ENCODE measurements at places on chromosomes 7 and 10.

DNA sequence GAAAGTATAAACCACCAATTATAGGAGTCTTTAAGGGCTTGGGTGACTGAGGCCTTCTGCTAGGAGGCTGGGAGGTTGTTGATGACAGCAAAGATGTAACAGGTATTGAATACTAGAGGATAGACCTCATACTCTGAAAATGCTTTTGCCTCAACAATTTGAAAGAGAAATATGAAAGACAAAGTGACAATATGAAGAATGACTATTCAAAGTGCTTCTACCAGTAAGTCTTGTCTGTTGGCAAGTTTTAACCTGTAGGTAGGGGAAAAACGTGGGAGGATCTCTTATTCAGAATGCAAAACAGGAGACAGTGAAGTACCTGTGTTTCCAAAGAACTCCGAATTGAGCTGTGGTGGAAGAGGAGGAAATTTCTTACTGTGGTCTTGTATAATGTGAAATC lies 38.2 kb downstream of the GBF1 start:
- DNase-seq, result no peak

- peak; percentile 40 for DNase-seq
Observed at GRCh38 chr7:64882341-64883112, 20.5 kb upstream of the ZNF273 start.

- DNase-seq, result peak; percentile 92
Observed at GRCh38 chr10:12844811-12845483, 156.6 kb downstream of the CCDC3 start.

GRCh38 chr10:5560142-5560816 lies 35.5 kb downstream of the CALML3 start:
- DNase-seq, result no peak

DNA sequence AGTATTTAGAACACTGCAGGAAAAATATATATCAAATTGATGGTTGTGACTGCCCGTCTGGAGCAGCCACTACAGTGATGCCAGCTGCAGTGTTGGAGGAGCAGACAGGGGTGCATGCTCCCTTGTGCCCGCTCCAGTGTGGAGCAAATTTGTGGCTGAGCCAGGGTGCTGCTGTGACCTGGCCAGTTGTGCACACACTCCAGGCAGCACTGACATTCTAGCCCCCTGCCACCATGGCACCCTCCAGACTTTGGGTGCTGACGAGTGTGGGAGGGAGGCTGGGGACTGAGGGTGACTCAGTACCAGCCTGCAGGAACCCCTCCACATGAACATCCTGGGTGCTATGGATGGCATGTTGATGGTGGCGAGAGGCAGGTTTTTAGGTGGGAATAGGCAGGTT lies 160.0 kb upstream of the PCDH15 start:
- no peak for DNase-seq

DNA sequence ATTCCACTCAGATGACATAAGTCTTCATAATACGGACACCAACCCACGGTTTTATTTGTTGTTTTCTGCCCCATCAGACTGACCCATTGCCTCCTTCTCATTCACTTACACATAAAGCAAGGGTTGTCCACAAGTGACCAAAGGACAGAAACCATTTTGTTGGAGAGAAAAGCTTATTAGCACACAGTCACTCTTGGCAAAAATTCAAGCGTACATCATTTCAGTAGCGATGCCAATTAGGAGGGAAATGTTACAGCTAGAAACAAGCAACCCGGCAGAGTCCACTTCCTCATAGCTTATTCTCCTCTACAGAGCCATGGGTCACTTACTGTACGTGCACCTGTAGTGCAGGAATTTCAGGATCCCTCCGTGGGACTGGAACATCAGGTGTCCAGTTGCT lies 23.0 kb downstream of the ABLIM1 start:
- DNase-seq, result no peak

DNA sequence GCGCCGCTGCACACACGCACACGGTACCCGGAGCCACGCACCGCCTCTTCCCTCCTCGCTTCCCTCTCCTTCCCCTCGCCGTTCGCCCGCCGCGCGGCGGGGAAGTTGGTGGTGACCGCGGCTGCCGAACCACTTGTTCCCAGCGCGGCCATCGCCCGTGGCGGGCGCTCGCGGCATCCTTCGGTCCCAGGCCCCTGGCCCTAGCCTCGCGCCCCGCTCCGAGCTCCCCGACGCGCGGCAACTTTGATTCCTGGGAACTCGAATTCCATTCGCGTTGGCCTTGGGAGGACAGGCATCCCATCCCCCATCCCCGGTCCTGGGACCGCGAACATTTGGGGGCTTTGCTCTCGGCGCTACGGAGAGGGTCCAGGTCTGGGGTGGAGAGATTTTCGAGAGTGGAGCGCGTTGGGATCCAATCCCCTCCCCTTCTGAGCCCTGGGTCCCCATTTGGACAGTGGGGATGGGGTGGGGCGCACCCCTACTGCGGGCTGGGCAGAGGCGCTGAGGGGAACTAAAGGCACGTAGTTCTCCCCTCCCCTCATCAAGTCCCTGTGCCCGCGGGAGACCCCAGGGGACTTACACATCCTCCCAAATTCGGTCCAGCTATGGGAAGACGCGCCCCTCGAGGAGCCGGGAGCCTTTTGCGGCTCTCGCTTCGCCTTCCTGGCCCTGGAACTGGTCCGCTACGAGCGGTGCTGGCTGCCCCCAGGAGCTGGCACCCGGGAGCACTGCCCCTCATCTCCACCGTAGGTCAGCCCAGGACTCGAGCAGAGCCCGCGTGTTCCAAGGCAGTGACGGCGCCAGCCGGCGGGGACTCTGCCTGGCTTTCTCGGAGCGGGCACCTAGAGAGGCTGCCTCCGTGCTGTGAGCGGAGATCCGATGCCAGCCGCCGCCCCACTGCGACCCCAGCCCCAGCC lies 834 bp downstream of the CDH23 start:
- no peak for DNase-seq

DNA sequence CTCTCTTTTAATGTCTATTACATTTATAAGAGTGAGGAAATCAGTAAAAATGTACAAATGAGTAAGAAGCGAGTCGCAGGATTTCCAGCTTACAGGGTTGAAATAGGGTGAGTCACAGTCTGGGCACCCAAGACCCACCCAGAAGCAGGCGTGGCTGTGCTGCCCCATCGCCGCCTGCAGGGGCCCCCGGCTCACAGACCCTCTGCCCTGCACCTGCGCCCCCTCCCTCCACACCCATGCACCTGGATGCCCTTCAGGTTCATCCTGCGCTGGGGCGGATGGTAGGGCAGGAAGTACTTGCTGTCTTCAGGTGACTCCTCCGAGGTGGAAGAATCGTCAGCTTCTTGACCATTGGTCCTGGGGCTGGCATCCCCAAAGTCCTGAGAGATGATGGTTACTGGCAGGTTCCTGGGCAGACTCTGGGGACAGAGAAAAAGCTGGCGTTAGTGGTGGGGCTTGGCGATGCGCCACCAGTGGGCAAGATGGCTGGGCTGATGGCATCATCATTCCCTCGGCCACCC lies 90.2 kb upstream of the GNA12 start:
- DNase-seq, result peak; percentile 77

GRCh38 chr10:33600381-33600780 lies 265.9 kb upstream of the NRP1 start:
- peak; percentile 50 for DNase-seq

DNA sequence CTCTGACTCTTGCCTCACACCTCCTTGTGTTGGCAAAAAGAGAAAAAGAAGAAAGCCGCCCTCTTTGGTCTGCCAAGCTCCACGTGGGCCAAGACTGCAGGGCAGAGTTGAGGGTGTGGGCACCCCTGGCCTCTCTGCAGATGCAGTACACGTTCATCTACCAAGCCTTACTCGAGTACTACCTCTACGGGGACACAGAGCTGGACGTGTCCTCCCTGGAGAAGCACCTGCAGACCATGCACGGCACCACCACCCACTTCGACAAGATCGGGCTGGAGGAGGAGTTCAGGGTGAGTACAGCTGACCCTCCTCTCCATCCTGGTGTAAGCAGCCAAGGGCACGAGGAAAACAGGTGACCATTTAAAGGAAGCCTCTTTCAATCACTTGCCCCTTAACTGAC lies 56.1 kb downstream of the MKI67 start:
- no peak for DNase-seq

- peak; percentile 9 for DNase-seq
Observed at GRCh38 chr7:132575982-132576720, at the start of gene PLXNA4. TSS of gene PLXNA4 (minus strand) at chr7:132576470. CDS start at chr7:132508693, 67,777 bp downstream.

- DNase-seq, result no peak
Observed at GRCh38 chr10:132133005-132133404, 53.7 kb upstream of the DPYSL4 start.

DNA sequence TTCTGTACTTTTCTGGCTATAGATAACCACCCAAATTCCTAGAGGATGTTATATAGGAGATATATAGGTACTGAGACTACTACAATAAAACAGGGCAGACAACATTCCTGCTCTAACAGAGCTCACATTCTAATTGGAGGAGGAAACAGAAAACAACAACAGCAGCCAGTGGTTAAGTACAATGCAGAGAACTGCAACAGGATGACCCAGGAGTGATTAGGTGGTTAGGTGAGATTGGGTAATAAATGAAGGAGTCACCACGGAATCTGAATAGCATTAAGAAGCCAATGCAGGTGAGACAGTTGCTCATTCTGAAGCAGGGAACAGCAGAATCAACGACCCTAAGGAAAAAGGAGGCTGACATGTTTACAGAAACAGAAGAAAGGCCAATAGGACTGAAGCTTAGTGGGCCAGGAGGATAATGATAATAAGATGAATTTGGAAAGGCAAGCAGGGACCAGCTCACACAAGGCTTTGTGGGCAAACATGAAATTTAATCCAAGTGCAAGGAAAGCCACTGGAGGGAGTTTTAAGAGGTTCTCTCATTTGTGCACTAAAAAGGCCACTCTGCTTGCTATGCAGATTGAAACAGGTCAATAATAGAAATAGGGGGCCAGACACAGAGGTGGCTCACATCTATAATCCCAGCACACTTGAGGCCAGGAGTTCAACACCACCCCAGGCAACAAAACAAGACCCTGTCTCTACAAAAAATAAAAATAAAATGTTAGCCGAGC lies 16.9 kb upstream of the REEP3 start:
- DNase-seq, result no peak

DNA sequence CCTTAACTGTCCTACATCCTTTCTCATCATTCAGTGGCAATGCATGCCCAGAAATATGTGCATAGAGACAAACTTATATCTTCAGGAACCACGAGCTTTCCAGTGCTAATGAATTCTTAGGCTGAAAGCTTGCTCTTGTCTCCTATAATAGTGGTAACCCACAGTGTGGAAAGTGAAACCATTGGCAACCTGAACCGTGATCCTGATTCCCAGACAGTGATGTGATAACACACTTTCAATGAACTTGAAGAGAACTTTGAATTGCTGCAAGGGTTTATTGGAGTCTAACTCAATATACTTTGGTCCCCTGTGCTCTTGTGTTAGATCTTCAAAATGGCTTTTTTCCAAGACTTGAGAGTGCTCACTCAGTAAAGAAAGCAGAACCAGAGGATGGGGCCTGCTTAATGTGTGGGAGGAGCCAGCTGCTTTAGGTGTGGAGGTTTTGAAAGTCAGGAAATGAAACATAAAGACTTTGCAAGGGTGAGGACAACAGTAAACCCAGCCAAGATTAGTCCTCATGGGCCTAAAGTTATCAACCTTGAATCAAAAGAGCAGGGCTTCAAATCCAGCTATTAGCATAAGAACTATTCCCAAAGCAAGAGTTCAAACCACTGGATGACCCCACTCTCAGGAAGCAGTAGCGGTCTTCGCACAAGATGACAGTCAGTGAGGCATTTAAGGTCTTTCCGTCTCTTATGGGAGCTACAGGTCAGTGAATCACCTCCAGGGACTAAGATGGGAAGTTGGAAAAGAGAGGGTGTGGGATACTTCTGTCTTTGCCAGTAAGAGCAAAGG lies 332.4 kb upstream of the NRP1 start:
- peak; percentile 47 for DNase-seq

DNA sequence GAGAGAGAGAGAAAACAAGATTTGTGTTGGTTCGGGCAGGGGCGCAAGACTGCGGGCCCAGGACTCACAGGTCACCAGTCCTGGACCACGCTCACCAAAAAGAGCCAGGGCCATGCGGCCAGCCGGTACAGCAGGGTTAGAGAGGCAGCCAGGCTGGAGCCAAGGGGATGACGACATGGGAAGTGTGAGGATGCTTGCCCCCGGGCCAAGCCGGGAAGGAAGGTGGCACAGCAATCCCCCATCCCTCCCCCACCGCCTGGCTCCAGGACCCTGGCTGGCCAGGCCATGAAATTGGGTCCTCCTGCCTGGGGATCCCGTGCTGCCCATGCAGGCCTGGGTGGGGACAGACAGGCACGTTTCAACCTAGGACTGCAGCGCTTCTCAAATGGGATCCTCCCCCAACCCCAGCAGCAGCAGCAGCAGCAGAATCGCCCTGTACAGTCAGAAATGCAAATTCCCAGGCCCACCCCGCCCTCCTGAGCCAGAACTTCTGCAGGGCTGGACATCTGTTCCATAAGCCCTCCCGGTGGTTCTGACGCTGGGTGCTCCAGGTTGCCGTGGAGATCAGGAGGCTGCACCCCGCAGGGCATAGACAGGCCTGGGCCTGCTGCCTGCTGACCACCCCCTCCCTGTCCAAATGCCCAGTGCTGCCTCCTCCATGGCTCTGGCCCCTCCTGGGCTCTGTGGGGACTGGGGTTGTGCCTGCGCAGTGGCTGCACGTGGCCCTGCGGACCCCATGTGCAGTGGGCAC lies 35.0 kb downstream of the YKT6 start:
- no peak for DNase-seq

GRCh38 chr7:111678281-111678680 lies 116.0 kb upstream of the IMMP2L start:
- peak; percentile 61 for DNase-seq

DNA sequence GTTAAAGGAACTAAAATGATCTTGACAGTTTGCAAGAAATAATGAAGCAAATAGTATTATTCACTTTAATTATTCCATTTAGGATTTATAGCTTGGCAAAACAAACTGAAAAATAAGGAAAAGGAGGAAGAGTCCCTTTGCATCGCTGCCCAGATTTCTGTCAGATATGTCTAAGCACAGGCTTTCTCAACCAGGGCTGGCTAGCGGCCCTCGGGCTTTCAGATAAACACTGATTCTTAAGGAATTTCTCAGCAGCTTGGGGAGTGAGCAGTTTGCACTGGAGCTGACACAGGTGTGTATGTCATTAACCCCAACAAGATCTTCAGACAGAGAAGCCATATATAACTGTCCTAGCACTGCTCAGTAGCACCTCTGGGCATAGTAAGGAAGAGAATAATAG lies 47.9 kb upstream of the SEMA3D start:
- no peak for DNase-seq

DNA sequence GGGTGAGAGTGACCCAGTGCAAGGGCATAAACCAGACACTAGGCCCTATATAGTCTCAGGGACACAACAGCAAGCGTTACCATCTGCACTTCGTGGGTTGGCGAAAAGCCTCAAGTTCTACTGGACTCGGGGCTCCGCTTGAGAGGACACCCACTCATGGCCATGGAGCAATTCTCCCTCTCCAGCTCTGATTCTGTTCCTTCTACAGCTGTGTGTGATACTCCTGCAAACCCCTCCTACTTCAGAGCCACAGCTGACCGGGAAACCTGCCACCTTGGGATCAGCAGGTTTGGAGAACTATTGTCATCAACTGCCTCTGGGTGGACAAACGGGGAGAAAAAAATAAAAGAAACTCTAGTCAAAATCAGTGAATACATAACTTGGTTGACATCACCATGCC lies 306.9 kb downstream of the FGFR2 start:
- DNase-seq, result no peak

Data from choroid plexus epithelial cell (primary cell).